ENCODE measurements at places on chromosomes 5 and 9.

DNA sequence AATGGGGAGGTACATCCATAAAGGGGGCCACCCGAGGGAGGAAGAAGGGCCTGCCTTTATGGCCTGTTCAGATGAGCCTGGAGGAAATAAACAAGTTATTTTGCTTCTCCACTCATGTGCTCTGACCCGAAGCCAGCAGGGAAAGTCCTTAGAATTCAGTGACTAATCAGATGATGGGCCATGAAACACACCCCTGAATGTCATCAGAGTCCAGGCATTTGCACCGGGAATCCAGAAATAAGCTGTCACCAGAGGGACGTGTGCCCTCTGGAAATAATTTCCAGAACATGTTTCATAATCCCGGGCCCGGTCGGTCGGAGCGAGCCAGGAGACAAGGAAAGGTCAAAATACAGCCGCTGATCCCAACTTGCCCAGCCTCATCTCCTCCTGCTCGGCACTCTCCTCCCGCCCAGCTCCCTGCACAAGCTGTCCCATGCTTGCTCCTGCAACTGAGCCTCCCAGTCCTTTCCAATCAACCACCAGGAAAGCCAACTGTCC lies 73.6 kb upstream of the ZNF622 start:
- peak; percentile 74 for DNase-seq

DNA sequence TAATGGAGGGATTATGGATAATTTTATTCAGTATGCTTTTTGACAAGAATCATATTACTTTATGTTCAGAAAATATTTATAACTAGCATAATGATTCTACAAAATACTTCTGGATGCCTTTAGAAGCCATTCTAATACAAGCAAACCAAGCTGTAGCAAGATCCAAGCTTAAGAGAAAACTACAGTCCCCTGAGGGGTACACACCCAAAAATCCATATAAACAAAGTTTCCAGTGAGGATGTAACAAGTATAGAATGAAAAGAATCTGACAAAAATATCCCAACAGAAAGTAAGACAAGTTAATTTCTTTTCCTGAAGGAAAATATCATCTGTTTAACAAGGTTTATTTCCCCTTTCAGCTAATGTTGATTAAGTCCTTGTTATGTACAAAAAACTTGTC lies 53.9 kb downstream of the MLLT3 start:
- DNase-seq = no peak

DNA sequence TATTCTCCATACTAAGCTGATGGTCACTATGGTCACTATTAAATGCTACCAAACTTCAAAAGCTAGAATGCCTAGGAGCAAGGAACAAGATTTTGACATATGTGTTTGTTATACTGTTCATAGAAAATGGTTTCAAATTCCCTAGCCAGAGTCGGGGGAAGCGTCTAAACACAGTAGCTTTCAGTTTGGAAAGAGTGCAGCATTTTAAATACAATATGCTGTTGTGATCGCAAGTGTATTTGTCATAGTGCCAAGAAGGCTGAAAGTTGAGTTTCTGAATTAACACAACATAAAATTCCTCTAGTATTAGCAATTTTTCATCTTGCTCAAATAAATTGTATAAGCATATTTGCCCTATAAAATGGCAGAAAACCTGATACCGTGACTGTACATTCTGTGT lies 280.4 kb downstream of the ZNF608 start:
- no peak for DNase-seq

DNA sequence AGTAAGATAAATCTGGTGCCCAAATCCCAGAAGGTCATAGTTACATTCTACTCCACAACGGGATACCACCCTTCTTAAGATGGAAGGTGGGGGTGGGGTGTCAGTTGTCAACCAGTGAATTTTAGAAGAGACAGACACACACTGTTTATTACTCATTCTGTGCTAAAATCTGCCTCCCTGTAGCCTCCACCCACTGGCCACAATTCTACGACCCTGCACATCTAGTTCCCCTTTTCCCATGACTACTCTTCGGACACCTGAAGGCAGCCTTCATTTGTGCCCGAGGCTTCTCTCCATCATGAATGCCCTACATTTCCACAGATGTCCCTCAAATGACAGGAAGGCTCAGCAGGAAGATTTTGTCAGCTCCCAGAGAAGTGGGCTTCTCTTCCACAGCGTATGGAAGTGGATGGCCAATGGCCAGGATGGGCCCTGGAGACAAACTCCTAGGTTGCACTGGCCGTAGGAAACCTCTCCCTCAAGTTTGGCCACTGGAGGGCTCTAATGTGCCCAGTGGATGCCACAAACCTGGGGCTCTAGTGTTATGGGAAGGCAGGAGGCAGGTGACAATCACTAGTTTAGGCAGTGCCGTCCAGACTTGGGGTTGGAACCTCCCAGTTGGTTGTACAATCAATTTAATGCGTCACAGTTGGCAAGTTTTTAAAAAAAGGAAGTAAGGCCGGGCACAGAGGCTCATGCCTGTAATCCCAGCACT lies 46.6 kb downstream of the PTPN3 start:
- no peak for DNase-seq

GRCh38 chr9:135359764-135360163 lies 119.8 kb upstream of the PPP1R26 start:
- DNase-seq = no peak

DNA sequence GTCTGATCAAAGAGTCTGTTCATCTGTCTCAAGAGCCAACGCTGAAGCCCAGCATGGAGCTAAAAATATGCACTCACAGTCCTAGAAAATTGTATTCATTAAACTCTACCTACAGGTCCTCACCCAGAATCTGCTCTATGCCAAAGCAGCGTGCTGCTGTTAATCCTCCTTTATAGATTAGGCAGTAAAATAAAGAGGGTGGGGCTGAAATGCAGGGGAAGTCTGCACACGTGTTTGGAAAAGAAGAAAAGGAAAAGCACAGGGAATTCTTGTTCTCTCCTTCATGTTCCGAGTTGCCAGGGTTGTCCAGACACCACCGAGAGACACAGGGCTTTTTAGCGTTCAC lies 121.4 kb upstream of the TMEM161B start:
- DNase-seq = no peak

GRCh38 chr9:38064842-38065368 lies 4.1 kb downstream of the SHB start:
- no peak for DNase-seq

DNA sequence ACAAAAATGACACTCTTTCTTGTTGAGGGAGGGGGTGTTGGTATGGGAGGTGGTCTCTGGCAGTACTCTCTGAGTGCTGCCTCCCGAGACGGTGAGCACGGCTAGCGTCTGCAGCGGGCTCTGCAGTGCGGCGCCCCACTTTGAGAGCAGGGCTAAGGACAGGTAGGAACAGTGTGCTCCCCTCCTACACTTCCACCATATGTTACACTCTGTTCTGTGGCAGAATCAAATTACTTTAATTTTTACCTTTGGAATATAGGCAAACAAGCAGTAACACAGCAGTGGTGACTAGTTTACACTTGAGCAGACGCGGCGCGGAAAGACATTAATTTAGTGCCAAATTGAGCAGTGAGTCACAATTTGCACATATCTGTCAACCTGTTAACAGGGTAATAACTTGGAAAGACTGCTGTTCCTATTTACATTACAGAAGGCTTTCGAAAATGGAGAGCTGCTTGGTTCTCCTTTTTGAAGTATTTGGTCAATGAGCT lies 136.3 kb downstream of the MED27 start:
- DNase-seq = no peak

DNA sequence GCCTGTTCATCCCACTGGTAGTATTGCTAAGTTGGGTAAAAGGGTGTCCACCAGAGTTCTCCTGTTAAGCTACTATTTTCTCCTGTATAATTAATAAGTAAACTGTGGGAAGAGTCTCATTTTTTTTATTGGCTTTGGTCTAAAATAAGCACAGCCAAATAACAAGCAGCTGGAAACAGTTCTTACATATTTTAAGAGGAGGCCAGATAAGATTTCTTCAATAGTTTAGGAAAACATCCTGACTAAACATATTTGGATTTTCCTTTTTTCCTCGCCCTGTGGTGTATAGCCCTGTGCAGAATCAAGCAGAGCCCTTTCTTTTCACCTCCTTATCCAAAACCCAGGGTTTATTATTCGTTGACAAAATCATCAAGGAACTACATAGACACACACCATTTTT lies 122.2 kb upstream of the ZNF608 start:
- no peak for DNase-seq

DNA sequence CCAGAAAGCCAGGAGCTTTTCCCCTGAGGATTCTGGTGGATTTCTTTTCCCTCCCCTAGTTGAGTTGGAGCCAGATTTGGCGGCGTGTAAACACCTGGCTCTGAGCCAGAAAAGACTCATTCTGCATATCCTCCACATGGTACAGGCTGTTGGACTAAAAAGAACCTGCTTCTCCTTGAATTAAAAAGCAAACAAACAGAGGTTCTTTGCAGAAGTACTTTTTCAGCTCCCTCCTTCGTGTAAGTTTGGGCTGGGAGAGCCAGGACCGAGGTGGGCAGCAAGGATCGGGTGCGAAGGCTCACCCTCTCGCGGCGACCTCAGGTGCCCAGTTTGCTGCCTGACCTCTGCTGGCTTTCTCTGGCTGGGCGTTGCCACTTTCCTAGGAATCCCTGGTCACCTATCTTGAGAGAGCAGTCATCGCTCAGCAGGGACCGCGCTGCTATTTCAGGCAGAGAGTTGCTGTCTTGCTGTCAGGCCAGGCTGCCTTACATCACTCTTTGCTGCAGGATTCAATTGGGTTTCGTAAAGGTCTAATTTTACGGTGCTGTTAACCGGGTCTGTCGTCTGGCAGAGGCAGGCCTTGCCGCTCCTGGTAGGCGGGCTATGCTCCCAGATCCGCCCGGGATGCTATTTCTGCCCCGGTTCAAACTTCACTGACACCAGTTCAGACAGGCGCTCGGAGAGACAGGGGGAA lies 3.2 kb downstream of the PAPPA start:
- DNase-seq = peak; percentile 81

- DNase-seq = no peak
Measured at GRCh38 chr9:136496801-136497620, 14.2 kb upstream of the SEC16A start.

GRCh38 chr5:143002459-143003327 lies 232.5 kb downstream of the ARHGAP26 start:
- DNase-seq = peak; percentile 94

DNA sequence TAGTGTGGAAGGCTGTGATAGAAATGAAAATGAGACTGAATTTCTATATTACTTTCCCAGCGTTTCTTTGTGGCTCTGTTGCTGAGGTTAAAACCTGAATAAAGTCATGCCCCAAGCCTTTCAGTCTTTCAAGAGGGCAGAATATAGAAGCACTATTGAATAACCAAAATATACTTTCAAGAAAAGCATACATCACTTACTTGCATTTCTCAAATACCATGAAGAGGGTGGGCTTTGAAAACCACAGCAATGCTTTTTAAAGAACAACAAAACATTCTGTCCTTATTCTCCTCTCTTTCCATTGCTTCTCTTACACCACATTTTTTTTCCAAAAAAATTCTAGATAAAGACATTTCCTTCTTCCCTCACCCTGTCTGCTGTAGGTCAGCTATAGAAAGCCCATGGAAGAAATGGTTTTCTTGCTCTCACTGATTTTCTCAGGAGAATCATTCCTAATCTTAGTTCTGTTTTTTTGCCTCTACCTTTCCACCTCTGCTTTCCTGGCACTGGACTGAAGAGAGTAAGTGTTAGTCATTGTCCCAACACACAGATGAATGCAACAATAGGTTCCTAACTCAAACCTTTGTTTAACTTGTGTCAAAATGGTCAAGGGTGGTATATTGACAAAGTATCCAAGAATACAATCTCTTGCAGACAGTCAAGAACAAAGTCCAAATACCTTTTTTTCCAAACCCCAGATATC lies 51.6 kb downstream of the NUDT12 start:
- peak; percentile 66 for DNase-seq

- no peak for DNase-seq
Measured at GRCh38 chr5:77867194-77867691, 91.1 kb upstream of the TBCA start.

DNA sequence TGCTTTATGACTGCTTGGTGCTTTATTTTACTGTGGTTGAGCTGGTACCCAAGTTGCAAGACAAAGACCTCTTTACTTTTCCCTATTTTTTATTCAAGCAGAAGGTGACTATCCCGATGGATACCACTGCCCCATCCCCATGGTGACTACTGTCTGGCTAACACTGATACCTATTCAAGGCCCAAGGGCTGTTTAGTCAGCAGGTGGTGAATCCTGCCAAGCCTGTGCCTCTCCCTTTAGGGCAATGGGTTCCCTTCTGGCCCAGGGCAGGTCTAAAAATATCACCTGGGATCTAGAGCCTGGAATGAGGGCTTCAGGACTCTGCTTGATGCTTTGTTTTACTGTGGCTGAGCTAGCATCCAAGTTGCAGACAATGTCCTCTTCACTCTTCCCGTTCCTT lies 510.0 kb upstream of the GRAMD2B start:
- no peak for DNase-seq

DNA sequence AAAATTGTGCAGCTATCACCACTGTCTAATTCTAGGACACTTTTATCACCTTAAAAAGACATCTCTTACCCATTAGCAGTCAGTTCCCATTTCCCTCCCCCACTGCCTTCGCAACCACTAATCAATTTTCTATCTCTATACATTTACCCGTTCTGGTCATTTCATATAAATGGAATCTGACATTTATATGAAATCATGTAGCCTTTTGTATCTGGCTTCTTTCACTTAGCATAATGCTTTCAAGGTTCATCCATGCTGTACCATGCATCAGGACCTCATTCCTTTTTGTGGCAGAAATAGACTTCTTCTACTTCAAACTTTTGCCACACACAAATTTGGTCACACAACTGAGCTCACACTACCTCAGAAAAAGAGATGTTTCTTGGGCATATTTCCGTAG lies 32.2 kb downstream of the FRMPD1 start:
- no peak for DNase-seq

GRCh38 chr5:134153657-134154056 lies 23.1 kb downstream of the SKP1 start:
- DNase-seq = no peak

GRCh38 chr5:154722097-154722496 lies 33.1 kb upstream of the LARP1 start:
- DNase-seq = no peak

- DNase-seq = no peak
Measured at GRCh38 chr9:69371001-69371400, 46.0 kb downstream of the ENTREP1 start.

GRCh38 chr5:137758715-137759306 lies 4.6 kb upstream of the HNRNPA0 start:
- no peak for DNase-seq
